ENCODE measurements at places on chromosomes 11 and 22. TPM values are rescaled to one million over a fixed set of nuclear protein-coding genes. Genes with fewer than 3 reads are reported as not detected.

Gene KRTAP5-2
- not detected for total RNA-seq

Gene RASGRP2
- 0.50 TPM for total RNA-seq

Gene PCF11
- total RNA-seq: 29.6 TPM

Gene FBLN1
- total RNA-seq: 726 TPM

Gene MYBPC3
- not detected for total RNA-seq

Gene HIRA
- 23.5 TPM for total RNA-seq

Gene MFNG
- 1.5 TPM for total RNA-seq

Gene MTNR1B
- total RNA-seq: not detected

Gene TSPAN32
- total RNA-seq: under 0.01 TPM

Gene CHRNA10
- total RNA-seq: 0.50 TPM

Data from smooth muscle cell of trachea (primary cell).